Esophagus muscularis mucosa (tissue), 4 donors: ENCODE measurements at places on chromosomes 11 and 22. TPM values are rescaled to one million over a fixed set of nuclear protein-coding genes. Genes with fewer than 3 reads are reported as not detected.

The CSRP3 gene
- total RNA-seq, result not detected

GRCh38 chr11:84501750-84502149, 1125.4 kb downstream of the DLG2 start:
- no peaks in the 10 kb centered on the region for H3K27me3 ChIP-seq
- H3K36me3 ChIP-seq, result no peaks in the 10 kb centered on the region
- no peak for DNase-seq

- no peaks in the 10 kb centered on the region for H3K36me3 ChIP-seq
- DNase-seq, result no peak
- no peak overlapping the region for H3K4me3 ChIP-seq
- peak overlapping the region; percentile 45 for H3K27ac ChIP-seq
These were observed 48.4 kb downstream of the CDKN1C start for GRCh38 chr11:2837096-2837601.

The SPDYC gene
- total RNA-seq, result not detected

DNA sequence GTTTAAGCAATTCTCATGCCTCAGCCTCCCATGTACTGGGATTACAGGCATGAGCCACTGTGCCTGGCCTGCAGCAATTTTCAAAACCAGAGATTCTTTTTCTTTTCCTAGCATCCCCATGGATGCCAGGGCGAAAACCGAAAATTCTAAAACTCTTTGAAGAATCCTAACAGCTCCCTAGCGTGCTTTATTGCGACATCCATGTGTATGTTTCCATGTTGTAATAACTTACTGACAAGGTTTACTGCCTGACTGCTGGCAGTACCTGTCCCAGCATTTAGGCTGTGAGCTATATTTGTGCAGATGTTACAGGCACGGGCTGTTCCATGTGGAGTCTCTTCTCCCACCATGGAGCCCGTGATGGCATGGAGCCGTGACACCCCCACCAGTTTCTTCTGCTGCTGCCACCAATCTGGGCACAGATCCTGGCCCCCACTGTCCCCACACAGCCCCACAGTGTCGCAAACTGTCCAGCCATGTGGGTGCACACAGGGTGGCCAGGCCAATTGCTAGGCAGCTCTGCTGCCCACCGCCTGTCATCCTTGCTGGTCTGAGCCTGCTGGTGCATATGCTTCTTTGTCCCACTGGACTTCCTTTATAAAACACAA, 7.1 kb upstream of the TAB1 start:
- H3K4me1 ChIP-seq, result peaks cover 11% of the 10 kb centered on the region
- H3K27ac ChIP-seq, result no peak overlapping the region
- no peaks in the 10 kb centered on the region for H3K27me3 ChIP-seq
- H3K36me3 ChIP-seq, result no peaks in the 10 kb centered on the region
- no peak overlapping the region for H3K4me3 ChIP-seq

DNA sequence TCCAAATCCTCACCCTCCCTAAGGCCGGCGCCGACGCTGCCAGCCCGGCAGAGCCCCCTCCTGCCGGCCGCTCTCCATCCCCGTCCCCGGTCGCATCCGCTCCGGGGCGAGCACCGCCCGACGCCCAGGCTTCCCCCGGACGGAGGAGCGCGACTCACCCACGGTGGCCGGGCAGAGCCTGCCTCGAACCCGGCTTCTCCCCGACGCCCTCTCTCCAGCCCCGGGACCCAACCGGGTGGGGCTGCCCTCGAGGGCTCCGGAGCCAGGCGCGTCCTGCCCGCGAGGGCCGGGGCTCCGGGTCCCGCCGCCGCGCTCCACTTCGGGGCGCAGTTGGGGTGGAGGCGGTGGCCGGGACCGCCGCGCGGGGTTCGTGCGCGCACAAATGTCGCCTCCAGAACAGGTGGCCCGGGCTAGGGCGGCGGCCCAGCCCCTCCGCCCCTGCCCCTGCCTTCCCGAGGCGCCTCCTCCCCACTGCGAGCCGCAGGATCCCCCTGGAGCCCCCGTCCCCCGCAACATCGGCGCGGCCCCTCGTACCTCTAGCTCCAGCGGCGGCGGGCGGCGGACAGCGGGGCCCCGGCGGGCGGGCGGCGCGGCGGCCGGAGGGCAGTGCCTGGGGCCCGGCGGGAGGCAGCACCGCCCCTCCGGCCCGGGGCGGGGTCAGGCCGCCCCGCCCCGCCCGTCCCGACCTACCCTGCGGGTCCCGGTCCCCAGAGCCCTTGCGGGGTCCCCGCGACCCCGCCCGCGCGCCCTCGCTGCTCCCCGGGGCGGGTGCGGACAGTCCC, at the start of gene A4GALT:
Gene A4GALT, minus strand, starts transcription at position 608 of the 782 bp plus-strand sequence. CDS start 26,919 bp downstream, outside the sequence.
- peaks cover 57% of the 10 kb centered on the region for H3K4me1 ChIP-seq
- H3K27me3 ChIP-seq, result no peaks in the 10 kb centered on the region
- H3K27ac ChIP-seq, result peak within 1 kb of the TSS; percentile 99
- DNase-seq, result no peak

DNA sequence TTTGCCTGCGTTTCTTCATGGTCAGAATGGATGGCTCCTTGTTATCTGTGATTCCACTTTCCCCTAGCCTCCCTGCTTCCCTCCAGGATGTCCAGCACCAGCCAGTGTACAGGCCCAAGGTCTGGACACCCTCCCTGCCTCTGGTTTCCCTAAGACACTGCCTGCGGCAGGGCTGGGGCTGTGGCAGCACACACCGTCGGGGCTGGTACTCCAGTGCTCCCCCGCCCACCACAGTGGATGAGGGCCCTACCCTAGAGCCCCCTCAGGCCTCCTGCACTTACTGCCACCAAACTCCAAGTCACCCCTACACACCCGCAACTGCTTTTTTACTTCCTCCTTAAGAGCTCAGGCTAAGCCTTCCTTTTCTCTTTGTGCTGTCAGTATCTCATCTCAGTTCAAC, 28.9 kb downstream of the ZNF214 start:
- H3K4me1 ChIP-seq, result peaks cover 16% of the 10 kb centered on the region
- no peaks in the 10 kb centered on the region for H3K36me3 ChIP-seq
- no peak overlapping the region for H3K27ac ChIP-seq

DNA sequence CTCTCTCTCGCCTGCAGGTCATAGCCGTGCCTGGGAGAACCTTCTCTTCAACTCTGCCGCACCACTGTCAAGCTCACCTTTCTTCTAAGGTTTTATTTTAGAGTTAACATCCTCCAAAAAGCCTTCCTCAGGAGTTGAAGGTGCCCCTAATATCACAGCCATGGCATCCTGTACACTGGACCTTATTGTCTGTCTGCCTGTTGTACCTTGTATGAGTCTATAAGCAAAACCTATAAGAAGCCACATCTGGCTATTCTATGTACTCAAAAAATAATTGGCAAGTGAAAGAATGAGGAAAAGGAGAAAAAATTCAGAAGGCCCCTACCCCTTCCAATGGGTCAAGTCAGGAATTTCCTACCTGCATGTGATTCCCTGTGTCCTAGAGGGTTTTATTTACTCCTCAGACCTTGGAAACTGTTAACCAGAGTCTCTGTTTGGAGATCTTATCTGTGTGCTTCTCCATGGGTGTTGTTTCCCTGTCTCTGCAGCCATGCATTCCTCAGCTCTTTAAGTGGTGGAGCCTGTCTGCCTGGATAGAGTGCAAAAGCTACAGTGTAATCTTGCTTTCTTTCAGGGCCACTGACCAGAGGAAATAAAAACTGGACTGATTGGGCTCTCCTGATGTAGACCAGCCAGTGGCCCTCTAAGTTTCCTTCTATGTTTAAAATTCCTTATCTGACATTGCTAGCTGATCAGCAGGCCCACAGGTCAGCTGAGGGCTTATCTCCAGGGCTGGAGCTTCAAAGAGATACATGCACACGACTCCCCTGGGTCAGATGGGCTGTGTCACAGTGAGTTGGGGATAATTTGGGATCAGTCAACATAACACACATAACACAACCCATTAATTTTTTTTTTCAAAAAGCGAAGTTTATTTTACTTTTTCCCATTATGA, 37.6 kb upstream of the TMEM135 start:
- no peak for DNase-seq
- H3K27me3 ChIP-seq, result no peaks in the 10 kb centered on the region
- no peaks in the 10 kb centered on the region for H3K36me3 ChIP-seq
- H3K4me1 ChIP-seq, result no peaks in the 10 kb centered on the region

DNA sequence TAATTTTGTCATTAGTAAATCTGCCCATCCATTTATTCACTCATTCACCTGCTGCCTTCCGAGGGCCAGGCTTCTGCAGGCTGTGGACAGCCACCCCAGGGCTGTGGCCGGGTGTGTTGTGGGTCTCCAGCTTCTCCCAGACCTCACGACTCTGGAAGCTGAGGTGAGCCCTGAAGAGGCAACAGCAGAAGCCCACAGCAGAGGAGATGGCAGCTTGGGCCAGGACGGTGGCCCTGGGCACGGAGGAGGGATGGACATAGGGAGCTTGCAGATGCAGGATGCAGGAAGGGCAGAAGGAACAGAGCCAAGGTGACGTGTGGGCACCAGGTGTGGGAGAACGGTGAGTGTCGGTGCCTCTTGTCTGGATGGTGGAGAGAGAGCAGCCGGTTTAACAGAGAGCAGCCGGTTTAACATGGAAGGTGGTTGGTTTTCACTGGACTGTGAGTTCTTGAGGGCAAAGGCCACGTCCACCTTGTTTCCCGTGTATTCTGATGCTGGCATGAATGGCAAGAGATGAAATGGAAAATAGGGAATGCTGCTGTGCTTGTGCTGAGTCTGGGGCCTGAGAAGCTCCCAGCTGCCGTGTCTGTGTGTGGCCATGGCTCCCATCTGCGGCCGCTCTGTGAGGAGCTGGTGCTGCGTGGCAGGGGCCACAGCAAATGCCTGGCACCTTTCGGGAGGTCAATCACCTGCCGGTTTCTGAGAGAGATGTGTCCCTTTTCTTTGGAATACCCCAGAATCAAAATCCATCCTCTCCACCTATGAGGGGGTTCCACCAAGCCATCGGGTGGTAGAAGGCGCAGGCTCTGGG, 669.9 kb downstream of the BRD1 start:
- H3K4me3 ChIP-seq, result no peak overlapping the region
- H3K27me3 ChIP-seq, result no peaks in the 10 kb centered on the region
- no peaks in the 10 kb centered on the region for H3K4me1 ChIP-seq
- H3K27ac ChIP-seq, result no peak overlapping the region
- no peaks in the 10 kb centered on the region for H3K36me3 ChIP-seq

GRCh38 chr11:2929531-2929949, 320 bp upstream of the PHLDA2 start:
- no peaks in the 10 kb centered on the region for H3K36me3 ChIP-seq
- H3K4me3 ChIP-seq, result peak overlapping the region; percentile 53
- H3K4me1 ChIP-seq, result peaks cover 35% of the 10 kb centered on the region
- peaks cover 6% of the 10 kb centered on the region for H3K27me3 ChIP-seq
- H3K27ac ChIP-seq, result peak overlapping the region; percentile 20

- H3K4me3 ChIP-seq, result no peak overlapping the region
- peaks cover 14% of the 10 kb centered on the region for H3K27me3 ChIP-seq
- H3K36me3 ChIP-seq, result no peaks in the 10 kb centered on the region
- no peak for DNase-seq
These were observed 49.9 kb downstream of the ALX4 start for GRCh38 chr11:44260081-44260480.

DNA sequence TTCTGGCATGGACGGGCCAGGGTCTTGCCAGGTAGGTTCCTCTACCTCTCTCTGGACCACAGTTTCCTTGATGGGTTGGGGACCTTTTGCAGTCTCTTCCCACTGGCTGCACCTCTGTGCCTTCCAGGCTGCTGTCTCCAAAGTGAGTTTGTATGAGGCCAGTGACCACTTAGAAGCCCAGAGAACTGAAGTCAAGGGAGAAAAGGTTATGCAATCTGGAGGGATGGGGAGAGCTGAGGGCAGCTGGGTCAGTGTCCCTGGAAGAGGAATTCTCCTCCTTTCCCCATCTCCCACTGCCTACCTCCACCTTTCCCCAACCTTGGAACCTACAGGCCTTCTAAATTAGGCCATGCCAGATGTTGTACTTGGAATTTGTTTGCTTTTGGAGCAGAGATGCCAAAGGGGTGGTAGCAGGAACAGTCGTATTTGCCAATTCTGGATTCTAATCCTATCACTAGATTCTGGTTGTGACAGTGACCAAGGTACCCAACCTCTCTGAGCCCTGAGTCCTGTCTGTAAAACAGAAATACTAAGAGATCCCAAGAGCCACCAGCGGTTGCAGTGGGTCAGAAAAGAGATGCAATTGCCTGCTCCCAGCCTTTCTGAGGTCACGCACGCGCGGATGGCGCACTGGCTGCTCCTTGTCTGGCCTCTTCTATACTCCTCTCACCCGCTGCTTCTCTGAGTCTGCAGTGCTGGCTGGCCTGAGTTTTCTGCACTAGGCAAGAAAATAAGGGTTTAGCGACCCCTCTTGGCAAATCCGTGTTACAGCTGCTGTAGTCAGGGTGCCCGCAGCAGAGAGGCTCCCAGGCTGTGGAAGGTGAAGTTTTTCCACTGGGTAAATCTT, 10.7 kb upstream of the ACCSL start:
- peak; percentile 93 for DNase-seq
- H3K4me3 ChIP-seq, result no peak overlapping the region
- H3K27ac ChIP-seq, result peak overlapping the region; percentile 23
- H3K27me3 ChIP-seq, result no peaks in the 10 kb centered on the region

DNA sequence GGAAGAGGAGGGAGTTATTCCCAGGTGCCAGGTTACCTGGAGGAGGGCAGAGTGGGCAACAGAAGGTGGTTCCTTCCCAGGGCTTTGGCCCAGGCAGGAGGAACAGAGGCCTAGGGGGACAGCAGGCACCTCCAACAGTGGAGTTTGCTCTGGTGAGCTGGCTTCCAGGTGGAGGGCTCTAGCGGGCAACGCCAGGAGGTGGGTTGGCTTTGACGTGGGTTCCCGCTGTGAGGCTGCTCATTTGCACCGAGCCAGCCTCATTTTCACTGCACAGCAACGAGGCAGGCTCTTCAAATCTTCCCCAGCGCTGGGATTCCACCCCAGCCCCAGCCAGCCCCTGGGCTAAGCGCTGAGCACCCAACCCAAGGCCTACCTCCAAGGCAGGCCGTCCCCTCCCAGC, 8.1 kb downstream of the IGSF9B start:
- no peak overlapping the region for H3K4me3 ChIP-seq
- peaks cover 96% of the 10 kb centered on the region for H3K4me1 ChIP-seq
- H3K27me3 ChIP-seq, result no peaks in the 10 kb centered on the region
- H3K36me3 ChIP-seq, result peaks cover 5% of the 10 kb centered on the region

The OR5A1 gene
- not detected for total RNA-seq

The TECTA gene
- 0.97 TPM for total RNA-seq

DNA sequence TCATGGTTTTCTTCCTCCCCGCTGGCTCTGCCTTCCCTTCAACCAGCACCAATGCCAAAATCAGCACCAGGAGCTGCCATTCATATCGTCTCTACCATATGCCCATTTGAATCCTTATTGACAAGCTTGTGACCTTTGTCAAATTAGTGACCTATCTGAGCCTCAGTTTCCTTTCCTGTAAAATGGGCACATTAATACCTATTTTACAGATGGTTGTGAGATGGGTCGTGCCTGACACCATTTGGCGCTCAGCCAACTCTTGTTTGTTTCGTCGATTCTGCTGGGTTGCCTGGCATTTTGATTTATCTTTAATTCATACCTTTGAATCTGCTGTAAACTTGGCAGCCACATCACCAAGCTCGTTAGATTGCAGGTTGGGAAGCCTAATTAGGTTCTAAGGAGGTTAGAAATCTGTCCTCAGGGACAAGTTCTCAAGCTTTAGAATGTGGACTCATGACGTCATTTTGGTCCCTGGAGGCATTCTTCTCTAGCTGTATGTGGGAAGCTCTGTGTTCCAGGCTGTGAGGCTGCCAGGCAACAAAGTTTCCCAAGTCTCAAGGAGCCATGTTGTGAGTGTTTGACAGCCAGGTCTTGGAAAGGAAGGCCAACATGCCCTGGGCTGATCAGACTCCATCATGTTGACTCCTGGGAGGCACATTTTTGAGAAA, 61.0 kb downstream of the RPS6KA4 start:
- no peak overlapping the region for H3K4me3 ChIP-seq
- no peaks in the 10 kb centered on the region for H3K4me1 ChIP-seq
- DNase-seq, result no peak
- no peaks in the 10 kb centered on the region for H3K27me3 ChIP-seq
- H3K27ac ChIP-seq, result no peak overlapping the region
